Hippocampal formation (tissue), 2 donors: ENCODE measurements at places on chromosomes 1 and 21.

GRCh38 chr1:230061801-230062200, 5.2 kb upstream of the GALNT2 start:
- no peak for DNase-seq

DNA sequence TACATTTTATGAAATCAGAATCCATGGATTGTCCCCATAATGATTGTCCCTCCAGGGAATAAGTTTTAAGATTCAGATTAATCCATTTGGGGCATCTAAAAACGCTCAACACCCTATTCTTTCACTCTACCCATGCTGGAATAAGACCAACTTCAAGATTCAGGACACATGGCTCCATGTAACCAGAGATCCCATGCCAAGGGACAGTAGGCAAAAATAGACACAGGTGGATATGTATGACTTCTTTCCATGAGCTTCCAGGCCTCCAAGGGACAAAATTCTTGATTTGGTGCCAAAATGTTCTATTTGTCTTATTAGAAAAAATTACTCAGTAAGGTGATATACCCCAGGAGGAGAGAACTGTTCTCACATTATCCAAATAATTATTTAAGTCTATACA, 178.8 kb downstream of the NRIP1 start:
- no peak for DNase-seq

- DNase-seq = no peak
Observed at GRCh38 chr1:228953207-228953606, 217.9 kb downstream of the RHOU start.

- DNase-seq = no peak
Observed at GRCh38 chr1:9291914-9292360, 757 bp upstream of the SPSB1 start.

DNA sequence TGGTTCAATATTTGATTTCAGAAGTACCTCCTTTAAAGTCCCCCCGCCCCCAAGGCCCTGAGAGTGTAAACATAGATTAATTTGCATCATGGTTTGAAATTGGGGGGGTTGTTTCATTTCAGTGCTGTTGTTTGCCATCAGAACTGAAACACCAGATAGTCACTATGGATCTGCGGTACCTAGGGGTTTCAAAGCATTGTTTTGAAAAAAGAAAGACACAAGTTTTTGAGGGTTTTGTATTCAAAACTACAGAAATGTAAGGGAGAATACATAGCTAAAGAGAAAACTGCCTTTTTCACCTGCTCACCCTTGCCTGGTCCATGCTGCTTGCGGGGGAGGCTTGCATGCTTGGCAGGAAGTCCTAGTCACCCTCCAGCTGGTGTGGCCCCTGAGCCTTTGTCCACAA, 59.3 kb downstream of the ACP6 start:
- no peak for DNase-seq

DNA sequence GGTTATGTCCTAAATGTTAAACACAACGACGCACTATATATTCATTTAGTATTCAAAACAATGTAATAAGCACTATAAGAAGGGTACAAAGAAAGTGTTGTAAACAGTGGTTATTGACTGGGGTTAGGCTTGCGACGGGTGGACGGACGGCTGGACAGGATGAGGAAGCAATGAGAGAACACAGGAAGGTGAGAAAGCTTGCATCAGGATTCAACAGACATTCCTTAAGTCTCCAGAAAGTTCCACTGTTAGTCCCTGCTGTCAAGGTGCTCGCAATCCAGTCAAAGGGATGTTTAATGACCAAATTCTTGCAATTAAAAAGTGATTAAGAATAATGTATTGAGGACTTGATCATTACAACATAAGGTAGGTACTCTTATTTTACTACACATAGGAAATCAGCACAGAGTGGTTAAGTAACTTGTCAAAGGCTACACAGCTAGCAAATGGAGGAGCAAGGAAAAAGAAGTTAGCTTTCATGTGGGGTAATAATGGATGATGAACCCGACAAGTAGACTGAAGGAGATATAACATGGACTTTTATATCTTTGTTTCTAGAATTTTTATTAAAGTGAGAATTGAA, 994 bp upstream of the ACBD6 start:
- DNase-seq = no peak

DNA sequence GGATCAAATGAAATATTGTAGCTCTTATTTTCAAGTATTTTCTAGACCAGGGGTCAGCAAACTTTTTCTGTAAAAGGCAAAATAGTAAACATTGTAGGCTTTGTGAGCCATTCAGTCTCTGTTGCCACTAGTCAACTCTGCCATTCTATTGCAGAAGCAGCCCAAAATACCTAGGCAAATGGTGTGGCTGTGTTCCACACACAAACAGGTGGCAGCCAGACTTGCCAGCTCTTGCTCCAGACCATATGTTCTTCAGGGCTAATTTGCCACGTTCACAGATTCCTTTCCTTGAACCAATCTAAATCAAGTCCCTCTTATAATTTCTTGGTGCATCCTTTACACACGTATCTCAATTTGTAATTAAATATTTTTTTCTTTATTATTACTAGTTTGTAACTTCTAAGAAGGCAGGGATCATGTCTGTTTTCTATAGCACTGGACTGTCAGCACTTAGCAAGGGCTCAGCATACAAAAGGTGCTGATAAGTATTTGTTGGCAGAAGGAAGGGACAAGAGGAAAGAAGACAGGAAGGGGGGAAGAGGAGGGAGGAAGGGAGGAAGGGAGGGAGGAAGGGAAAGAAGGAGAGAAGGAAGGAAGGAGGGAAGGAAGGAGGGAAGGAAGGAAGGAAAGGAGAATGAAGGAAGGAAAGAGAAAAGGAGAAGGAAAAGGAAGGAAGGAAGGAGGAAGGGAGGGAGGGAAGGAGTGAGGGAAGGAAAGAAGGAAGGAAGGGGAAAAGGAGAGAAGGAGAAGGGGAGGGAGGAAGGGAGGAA, 106.5 kb upstream of the EDEM3 start:
- no peak for DNase-seq
